ENCODE measurements at places on chromosomes 11 and 22.

DNA sequence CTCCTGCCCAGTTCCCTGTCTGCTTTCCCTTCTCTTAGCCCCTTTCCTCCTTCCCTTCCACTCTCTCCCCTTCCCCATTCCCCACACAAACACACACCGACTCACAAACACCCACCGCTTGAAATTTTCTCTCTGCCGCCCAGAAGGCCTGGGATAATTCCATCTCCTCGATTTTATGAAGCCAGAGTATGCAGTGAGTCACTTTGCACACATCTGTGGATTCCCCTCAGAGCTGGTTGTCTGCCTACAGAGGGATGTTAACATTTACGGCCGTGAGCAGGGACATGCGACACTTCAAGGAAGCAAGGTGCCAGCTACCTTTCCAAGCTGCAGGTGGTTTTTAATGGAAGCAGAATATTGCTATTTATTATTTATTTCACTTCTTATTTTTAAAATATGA, 332.0 kb downstream of the TENM4 start:
- DNase-seq, result no peak

DNA sequence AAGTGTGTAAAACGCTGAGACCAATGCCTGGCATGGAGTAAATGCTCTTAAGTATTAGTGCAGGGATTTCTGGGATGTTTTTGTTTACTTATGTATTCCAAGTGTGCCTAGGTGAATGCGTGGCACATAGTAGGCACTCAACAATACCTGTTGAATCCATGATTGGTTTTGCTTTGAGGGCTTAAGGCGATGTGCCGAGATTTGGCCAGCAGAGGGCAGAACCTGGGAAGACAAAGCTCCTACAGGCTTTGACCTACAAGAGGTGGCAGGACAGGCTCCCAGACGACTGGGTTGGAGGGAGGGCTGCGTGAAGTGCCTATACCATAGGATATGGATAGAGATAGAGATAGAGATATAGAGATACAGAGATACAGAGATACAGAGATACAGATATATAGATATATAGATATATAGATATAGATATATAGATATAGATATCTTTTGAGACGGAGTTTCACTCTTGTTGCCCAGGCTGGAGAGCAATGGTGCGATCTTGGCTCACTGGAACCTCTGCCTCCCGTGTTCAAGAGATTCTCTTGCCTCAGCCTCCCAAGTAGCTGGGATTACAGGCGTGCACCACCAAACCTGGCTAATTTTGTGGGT, 13.9 kb downstream of the KCNE3 start:
- no peak for DNase-seq

GRCh38 chr11:1227551-1228100, 4.8 kb downstream of the MUC5B start:
- DNase-seq, result no peak

DNA sequence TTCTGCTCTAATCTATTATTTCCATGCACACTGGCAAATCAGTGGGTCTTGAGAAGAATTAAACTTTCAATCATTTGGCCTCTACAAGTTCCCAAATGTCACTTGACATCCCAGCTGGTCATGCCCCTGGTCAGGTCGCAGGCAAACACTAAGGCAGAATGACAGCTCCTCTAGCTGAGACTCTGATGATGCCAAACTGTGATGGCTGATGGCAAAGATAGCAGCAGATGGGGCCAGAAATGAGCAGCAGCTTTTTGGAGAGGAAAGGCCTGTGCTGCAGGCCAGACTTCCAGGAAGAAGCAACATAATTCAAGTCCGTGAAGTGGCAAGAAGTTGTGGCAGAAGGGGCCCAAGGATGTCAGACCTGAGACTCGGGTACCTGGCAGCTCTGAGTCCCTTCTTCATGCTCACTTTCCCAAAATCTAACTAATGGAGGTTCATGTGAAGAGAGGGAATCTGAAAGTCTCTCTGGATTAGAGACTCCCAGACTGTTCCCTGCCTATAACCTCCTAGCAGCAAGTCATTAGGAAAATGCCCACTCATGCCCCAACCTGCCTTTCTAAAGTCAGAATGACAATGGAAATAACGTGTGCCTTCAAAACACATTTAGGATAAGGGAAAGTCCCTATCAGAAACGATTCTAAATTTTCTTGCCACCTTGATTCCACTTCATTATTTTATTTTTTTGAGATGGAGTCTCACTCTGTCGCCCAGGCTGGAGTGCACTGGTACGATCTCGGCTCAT, 9.4 kb upstream of the PMM1 start:
- no peak for DNase-seq

GRCh38 chr22:35959121-35959800, 69.4 kb downstream of the RBFOX2 start:
- no peak for DNase-seq

GRCh38 chr11:116357784-116358544, 414.8 kb downstream of the BUD13 start:
- no peak for DNase-seq

DNA sequence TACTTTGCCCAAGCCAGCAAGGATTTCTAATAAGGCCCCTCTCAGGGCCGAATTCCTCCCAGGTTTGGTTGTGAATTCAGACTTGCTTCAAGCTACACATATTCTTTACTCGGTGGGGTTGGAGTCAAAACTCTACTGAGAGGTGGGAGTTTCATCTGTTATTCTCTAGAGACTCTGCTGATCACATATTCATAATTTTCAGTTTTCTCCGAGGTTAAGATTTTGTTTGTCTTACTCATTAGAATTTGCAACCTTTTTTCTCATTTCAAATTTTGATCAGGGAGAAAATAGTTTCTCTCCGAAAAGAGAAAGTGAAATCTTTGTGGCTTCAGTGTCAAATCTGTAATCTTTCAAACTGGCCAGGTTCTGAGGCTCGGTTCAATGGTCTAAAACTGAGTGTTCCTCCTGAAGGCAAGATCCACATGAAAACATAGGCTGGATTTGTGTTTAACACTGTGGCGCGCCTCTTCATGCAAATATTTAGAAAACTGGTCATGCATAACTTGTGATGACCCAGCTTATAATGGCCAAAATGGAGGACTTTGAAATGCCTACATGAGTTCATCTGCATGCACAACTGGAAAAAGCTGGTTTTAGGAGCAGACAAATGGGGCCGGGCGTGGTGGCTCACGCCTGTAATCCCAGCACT, 21.5 kb upstream of the GSTP1 start:
- no peak for DNase-seq

GRCh38 chr11:110049501-110050200, 43.5 kb upstream of the ZC3H12C start:
- DNase-seq, result no peak

DNA sequence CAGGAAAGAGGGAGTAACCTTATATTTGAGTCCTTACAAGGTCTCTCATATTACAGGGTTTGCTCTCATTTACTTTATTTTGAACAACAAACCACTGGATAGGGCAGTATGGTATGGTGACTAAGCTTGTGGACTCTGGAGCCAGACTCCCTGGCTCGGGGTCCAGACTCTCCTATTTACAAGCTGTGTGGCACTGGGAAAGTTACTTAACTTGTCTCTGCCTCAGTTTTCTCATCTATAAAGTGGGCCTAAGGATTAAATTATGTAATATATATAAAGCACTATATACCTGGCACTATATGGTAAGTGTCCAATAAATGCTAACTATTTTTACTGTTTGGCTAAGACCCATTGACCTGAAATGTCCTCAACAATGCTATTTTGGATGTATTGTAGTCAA, 1.7 kb upstream of the DCHS1 start:
- DNase-seq, result no peak

DNA sequence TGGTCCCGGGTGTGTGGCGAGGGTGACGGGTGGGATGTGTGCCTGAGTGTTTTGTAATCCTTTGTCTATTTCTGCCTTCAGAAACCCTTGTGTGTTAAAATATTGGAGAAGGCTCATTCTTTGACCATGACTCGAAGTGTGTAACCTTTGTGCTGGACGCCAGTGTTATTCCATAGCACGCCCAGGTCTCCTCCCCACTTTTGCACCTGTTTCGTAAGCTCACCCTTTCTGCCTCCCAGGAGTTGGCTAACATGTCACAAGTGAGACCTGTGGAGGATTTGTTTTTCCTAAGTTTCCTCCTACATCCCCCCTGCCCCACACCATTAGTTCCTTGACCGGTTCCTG, 382 bp downstream of the C11orf54 start:
- DNase-seq, result no peak

- no peak for DNase-seq
Observed at GRCh38 chr11:129724866-129725265, 90.8 kb upstream of the TMEM45B start.

GRCh38 chr11:1514336-1515061, 27.9 kb upstream of the MOB2 start:
- DNase-seq, result no peak

DNA sequence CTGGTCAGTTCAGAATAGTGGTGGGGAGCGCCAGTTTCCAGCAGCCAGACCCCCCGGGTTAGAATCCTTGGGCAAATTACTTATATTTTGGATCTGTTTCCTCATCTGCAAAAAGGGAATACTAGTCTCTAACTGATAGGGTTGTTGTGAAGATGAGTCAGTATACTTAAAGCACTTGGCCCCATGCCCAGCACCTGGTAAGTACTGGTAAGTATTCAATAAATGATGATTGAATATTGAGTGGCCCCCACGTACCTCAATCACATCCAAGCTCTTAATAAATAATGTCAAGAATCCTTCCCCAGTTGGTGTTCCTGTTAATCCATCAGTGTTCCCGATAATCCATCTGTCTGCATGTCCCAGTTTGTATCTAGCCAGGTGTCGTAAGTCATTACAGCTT, 12.1 kb downstream of the ACP2 start:
- DNase-seq, result no peak

- DNase-seq, result no peak
Observed at GRCh38 chr11:15560689-15561467, 446.2 kb downstream of the INSC start.

DNA sequence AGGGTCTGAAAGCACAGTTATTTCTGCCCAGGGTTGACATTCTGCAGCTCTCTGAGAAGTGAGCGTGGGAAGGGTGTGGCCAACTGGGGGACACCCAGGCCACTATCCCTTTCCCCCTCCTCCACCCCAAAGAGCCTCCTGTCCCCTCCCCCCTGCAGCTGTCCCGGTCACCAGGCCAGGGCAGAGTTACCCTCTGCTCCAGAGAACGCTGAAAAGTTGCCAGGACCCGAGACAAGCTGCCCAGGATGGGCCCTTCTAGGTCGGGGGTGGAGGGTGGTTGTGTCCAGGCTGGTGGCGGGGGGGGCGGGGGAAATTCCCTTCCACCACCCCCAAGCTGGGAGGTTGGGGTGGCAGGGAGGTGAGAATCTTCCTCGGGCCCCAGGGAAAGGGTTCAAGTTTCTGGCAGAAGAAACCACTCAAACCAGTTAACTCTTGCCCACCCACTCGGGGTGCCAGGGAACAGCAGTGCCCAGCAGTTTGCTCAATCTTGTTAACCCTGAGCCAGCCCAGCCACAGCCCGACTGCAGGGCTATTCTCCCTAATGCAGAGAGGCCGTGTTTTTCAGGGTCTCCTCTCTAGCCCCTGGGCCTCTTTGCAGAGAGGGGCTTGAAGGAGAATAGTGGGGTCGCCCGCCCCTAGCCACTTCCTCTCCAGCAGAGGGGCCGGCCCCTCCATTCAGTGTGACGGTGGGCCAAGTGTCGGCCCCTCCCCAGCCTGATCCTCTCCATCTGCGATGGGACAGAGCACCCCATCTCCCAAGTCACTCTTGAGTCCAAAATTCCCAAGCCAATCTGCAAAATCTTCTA, 697 bp downstream of the LGALS1 start:
- DNase-seq, result no peak

DNA sequence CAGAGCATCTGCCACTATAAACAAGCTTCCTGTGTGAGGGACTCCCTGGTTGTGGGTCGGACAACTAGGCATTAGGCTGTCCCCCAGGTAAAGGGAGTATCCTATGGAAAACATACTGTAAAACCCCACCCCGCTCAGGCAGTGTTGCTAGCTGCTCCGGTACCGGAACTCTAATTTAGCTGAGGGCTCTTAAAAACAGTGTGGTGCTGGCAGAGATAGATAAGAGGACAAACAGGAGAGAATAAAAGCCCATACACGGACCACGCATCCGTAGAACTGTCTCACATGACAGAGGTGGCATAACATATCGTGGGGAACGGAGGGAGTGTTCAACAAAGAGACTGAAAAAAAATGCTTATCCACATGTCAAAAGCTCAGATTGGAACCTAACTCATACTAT, 3.4 kb upstream of the MOGAT2 start:
- DNase-seq, result no peak

DNA sequence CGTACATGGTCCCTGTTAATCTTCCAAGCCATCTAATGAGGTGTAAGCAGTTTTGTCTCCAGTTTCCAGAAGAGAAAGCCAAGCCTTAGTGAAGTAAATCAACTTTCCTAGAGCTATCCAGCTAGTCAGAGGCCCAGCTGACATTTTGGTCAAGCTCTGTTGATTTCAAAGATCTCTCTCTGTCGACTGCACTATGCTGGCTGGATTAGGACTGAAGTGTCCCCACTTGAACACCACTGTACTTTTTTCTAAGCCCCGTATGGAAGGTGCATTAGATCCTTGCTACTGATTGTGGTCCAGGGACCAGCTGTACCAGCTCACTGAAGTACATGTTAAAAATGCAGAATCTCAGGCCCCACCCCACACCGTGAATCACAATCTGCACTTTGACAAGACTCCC, 176.5 kb upstream of the NAV2 start:
- DNase-seq, result no peak

DNA sequence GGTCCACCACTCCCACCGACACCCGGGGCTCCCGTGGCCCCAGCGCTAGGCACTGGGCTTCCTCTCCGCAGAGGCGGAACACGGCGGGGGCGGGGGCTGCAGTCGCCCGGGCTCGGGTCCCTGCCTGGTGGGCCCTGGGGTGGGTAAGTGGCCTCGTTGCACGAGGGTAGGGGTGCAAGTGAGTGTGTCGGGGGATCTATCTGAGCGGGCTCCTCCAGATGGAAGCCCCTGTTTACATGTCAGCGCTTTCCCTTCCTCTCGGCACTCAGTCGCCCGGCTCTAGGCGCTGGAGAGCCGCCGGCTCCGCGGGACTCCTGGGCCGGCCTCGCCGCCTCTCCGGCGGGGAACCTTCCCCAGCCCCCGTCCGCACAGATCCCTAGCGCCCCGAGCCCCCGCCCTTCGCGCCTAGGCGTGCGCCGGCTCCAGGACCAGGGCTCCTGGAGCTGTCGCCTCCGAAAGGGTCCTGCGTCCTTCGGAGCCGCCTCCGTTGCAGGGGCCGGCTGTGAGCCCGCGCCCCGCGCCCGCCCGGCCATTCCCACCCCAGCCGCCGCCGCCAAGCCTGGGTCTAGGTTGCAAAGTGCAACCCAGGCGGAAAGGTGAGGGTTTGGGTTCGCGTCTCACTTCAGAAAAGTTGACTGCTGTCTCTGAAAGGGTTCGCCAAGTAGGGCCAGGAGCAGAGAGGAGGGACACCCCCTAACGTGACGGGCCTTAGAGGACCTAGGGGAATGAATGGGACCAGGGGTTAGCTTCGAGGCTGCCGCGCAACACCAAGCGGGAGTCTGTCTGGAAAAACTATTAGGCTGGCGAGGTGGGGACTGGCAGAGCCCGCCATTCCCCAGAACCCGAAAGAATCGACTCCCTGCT, 978 bp downstream of the FLI1 start:
- DNase-seq, result no peak
